Hepatic stellate cell (primary cell): ENCODE measurements at places on chromosomes 1 and 21.

GRCh38 chr1:119298687-119299303, 69.8 kb upstream of the HAO2 start:
- no peak for DNase-seq

GRCh38 chr1:160454371-160455152, 54.2 kb downstream of the VANGL2 start:
- DNase-seq, result no peak

- DNase-seq, result peak; percentile 74
Measured at GRCh38 chr1:35047188-35047858, 15.6 kb upstream of the ZMYM6 start.

GRCh38 chr1:8010080-8010664, 15.9 kb downstream of the ERRFI1 start:
- DNase-seq, result no peak

DNA sequence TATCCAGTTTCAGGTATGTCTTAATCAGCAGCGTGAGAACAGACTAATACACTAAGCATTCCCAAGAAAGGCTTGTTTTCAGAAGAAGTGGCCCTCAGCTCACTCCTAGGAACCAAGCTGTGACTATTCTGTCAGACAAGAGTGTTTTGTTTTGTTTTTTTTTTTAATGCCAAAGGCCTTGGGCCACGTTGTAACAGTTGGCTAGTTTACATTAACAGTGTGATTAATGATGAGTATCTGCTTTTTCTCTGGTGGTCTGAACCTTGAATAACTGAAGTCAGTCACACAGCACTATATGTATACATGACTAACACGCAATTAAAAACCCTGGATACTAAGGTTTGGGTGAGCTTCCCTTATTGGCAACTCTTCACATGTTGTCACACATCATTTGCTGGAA, 21.9 kb downstream of the DPYD start:
- DNase-seq, result no peak

GRCh38 chr1:241998412-241998921, 431 bp downstream of the MAP1LC3C start:
- peak; percentile 78 for DNase-seq

GRCh38 chr1:23369335-23370013, at the start of gene ZNF436:
Gene ZNF436 (minus strand): TSS chr1:23369836. CDS start chr1:23368005, 1,831 bp downstream.
- peak; percentile 66 for DNase-seq

DNA sequence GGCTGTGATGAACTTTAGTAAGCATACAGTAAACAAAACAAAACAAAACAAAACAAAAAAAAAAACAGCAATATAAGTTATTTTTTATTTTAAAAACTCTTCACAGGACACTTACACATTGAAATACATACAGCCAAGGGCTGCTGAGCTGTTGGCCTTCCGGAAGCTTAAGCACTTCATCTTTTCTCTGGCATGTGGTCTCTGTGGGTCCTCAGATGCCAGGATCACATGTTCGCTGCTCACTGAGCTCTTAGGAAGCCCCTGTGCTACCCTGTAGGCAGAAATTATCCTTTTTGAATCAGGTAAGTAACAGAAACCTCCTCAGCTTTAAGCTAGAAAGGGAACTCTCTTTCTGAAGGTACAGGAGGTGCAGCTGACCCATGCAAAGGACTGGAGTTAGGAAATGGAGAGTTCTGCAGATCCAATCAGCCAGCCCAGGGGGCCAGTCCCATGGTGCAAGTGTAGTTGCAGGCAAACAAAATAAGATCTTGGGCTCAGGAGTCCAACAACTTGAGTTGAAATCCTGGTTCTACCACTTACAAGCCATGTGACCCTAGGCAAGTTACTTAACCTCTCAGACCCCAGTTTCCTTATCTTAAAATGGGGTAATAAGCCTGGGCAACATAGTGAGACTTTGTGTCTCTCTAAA, 22.4 kb upstream of the MED18 start:
- no peak for DNase-seq

DNA sequence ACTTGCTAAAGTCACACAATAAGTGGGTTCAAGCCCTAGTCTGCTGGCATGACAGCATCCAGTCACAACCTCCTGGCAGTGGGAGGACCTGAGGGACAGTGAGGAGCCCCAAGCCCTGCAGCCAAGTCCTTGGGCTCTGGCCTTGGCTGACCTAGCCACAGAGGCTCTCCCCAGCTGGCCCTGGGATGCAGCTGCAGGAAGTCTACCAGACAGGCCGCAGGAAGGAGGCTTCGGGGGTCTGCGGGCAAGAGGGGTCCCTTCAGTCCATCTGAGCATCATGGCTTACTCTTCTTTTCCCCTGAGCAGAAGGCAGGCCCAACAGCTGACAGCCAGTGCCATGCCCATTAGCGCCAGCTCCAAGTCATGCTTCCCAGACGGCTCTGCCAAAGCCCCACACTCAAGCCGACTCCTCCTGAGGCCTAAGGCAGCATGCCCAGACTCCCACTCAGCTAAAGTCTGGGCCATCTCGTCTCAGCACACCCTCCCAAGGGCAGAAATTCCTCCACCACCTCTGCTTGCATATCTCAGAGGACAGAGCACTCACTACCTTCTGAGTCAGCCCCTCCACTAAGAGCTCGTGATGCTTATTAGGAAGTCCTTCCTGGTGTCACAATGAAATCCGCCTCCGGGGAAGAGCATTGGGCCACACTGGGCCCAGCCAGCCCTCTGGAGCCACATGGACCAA, 20.1 kb downstream of the SLC1A7 start:
- DNase-seq, result peak; percentile 54

GRCh38 chr1:10794724-10795275, 1.6 kb downstream of the CASZ1 start:
- DNase-seq, result peak; percentile 31

GRCh38 chr1:210978974-210979354, 155.0 kb downstream of the KCNH1 start:
- no peak for DNase-seq

DNA sequence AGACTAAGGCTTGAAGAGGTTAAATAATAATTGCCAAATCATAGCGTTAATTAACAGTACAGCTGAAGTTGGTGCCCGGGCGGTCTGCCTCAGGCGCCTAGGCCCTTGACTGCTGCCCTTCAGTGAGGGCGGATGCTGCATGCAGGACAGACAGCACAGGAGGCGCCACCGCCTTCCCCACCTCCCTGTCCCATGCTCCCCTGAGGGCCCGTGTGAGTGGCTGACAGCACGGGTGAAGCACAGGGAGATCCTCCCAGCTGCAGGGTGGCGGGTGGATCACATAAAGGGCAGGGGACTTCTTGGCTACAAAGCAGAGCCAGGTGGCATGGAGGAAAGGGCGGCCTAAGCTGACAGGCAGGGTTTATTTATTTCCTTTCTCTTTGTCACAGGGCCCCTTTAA, 49.1 kb downstream of the DDX20 start:
- no peak for DNase-seq

- DNase-seq, result no peak
Measured at GRCh38 chr21:31898933-31899630, 26.3 kb downstream of the HUNK start.

- DNase-seq, result no peak
Measured at GRCh38 chr1:12475101-12475500, 142.9 kb downstream of the DHRS3 start.

GRCh38 chr1:56469640-56470371, 109.6 kb downstream of the PLPP3 start:
- peak; percentile 27 for DNase-seq

DNA sequence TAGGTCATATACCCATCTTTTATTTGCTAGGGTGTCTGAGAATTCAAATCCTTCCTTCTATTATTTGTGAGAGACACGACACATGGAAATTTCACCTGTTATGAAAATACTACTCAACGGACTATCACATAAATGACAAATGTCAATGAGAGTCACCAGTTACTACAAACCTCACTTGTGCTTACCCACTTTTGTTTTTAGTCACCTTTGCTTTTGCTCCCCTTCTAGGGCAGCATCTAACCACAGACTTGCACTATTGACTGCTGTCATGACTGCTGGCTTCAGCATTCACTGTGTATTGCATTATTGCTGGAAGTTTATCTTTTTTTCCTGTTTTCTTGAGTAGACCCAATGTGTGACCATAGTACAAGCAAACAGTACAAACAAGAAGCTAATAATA, 1048.0 kb downstream of the PLA2G4A start:
- no peak for DNase-seq

GRCh38 chr1:94745742-94746141, 74.4 kb upstream of the SLC44A3 start:
- no peak for DNase-seq

DNA sequence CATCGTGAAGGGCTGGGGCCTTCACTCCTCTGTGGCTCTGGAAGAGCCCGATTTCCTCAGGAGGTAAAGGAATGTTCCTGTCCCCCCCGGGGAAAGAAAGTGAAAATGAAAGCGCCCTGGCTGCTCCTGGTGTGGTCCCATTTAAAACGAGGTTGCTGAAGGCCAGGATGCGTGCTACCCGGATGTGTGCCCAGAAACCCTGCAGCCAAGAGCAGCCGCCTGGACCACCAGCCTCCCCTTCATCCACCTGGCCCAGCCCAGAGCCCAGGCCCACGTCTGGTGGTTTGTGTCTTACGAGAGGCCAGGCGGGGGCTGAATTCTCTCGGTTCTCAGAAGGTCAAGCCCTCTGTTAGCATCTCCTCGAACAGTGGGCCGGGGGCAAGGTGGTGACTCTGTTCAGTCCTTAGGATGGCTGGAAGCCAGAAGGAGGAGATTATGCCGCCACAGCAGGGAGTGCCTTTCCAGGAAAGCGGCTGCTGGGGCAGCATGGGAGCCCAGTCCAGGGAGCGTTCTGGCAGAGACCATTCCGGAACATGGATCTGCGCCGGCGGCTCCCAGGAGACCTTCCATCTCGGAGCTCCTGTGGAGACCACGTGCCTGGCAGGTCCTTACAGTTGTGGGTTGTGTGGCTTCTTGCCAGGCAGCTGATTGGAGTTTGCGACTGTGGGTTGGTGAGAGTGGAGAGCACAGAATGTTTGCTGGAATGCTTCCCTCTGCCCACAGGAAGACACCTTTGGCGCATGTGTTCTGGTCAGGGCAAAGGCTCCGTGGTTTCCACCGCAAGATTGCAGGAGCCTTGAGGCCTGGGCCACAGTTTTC, 1.4 kb downstream of the GUK1 start:
- DNase-seq, result peak; percentile 81

GRCh38 chr1:31624309-31624708, 6.8 kb downstream of the HCRTR1 start:
- no peak for DNase-seq

DNA sequence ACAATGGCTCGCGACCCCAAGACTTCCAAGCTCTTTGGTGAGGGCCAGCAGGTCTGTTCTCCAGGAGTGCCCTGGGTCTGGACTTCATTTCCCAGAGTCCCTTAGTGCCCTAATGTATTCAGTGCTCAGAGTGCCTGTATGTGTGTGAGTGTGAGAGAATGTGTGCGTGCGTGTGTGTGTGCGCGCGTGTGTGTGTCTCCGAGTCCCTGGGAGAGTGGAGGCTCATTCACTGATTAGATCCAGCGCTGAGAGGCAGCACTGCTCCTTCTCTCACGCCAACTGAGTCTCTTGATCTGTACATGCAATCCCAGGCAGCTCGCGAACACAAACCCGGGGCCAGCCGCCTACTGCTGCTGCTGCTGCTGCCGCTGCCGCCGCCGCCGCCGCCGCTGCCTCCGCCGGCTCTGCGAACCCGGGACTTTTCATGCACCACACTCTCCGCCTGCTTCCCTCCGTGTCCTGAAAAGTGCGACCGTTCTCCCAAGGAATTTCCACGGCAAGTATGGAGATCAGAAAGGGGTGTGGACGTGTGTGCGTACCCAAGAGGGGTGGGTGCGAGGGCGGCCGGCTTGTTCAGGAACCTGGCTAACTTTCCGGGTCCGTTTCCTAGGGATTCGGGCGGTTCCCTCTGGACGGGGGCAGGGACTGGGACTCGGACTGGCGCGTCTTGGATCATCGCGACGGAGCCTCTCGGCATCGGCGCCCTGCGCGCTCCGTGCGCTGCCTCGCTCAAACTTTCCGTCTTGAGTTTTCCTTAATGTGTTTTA, at the start of gene RNF220:
TSS of gene RNF220 (plus strand) at position 225 of the 767 bp plus-strand sequence.
- no peak for DNase-seq

- no peak for DNase-seq
Measured at GRCh38 chr1:109290998-109291397, 8.1 kb upstream of the PSRC1 start.

DNA sequence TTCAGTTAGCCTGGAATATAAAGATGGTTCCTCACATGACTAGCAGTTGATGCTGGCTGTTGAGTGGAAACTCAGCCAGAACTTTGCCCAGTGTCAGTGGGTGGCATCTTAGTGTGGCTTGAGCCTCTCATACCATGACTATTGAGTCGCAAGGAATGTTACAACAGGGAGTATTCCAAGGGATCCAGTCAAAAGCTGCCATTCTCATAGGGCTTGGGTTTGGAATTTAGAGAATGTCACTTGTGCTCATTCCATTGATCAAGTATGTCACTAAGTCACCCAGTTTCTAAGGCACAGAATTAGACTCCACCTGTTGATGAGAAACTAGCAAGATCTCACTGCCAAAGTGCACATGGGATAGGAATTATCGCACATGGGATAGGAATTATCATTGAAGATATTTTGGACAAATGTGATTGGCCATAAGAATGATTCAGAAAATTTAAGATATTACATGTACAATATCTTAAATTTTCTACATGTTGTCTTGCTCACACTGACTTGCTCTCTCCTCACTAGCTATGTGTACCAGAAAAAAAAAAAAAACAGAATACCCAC, 1290.7 kb upstream of the ADGRL2 start:
- no peak for DNase-seq

GRCh38 chr1:111852261-111852721, 96.6 kb downstream of the DDX20 start:
- no peak for DNase-seq

DNA sequence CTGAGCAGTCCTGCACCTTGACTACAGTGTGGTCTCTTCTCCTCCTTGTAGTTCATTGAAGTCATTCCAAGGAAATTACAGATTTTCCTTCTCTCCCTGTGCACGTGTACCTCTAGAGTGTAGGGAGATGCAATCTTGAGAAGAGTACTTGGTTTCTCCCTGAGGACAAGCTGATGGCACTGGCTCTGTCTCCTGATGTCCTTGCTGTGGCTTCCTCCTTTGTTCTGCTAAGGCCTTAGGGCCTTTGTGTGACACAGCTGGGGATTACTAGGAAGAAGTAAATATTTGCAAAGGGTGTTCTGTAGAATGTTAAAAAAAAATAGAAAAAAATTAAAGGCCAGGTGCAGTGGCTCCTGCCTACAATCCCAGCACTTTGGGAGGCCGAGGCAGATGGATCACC, 66.2 kb upstream of the APOBEC4 start:
- DNase-seq, result no peak

GRCh38 chr1:115939455-115939854, 36.9 kb upstream of the SLC22A15 start:
- no peak for DNase-seq

DNA sequence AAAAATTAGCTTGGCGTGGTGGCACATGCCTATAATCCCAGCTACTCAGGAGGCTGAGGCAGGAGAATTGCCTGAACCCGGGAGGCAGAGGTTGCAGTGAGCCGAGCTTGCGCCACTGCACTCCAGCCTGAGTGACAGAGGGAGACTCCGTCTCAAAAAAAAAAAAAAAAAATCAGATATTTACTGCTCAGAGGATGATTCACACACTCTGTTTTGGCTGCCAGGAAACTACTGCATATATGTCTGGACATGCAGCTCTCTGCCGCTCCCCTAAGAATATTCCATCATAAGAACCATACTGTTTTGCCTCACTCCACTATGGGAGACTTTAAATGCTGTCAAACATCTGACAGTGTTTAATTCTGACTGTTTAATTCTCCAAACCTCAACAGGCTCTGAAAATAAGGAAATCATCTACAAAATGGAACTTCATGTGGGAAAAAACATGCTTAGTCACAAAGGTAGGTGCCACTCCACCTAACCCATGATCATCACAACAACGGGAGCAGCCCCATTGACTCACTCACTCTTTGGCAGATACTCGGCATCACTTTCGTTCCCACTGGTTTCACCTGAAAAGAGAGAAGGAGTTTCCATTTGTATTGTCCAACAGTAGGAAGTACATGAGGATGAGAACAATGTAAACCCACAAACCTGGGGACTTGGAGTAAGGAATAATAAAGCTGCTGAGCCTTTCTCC, 29.3 kb upstream of the BCAS2 start:
- DNase-seq, result no peak
